ENCODE measurements at places on chromosomes 5 and 9.

GRCh38 chr9:120909904-120910303 lies 16.7 kb downstream of the TRAF1 start:
- no peaks in the 10 kb centered on the region for H3K27me3 ChIP-seq
- no peaks in the 10 kb centered on the region for H3K36me3 ChIP-seq
- DNase-seq: no peak
- H3K4me1 ChIP-seq: peaks cover 3% of the 10 kb centered on the region
- no peak overlapping the region for H3K27ac ChIP-seq
- H3K4me3 ChIP-seq: no peak overlapping the region

DNA sequence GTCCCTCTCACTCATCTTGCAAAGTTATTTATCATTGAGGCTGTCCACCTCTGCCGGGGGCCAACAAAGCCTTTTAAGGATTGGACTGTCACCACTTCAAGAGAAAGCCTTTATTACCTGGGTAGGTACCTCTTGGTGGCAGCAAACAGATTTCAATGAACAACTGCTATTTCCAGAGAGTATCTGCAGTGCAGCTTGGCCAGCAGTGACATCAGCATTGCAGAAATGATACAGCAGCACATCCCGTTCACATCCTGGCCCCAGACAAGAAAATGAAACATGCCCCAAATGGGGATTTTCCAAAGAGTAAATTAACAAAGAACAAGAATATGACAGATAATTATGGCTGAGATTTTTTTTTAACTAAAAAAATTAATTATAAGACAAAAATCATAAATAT lies 2.3 kb upstream of the SPATA6L start:
- no peak overlapping the region for H3K4me3 ChIP-seq
- H3K4me1 ChIP-seq: no peaks in the 10 kb centered on the region
- DNase-seq: no peak
- H3K27me3 ChIP-seq: no peaks in the 10 kb centered on the region
- no peak overlapping the region for H3K27ac ChIP-seq
- H3K36me3 ChIP-seq: no peaks in the 10 kb centered on the region

GRCh38 chr5:145984072-145984471 lies 47.7 kb downstream of the SH3RF2 start:
- no peaks in the 10 kb centered on the region for H3K27me3 ChIP-seq
- no peaks in the 10 kb centered on the region for H3K4me1 ChIP-seq
- H3K27ac ChIP-seq: no peak overlapping the region
- no peaks in the 10 kb centered on the region for H3K36me3 ChIP-seq

- no peak overlapping the region for H3K4me3 ChIP-seq
- H3K27ac ChIP-seq: no peak overlapping the region
- H3K4me1 ChIP-seq: no peaks in the 10 kb centered on the region
Observed at GRCh38 chr5:126864042-126864688, 87.2 kb downstream of the LMNB1 start.

DNA sequence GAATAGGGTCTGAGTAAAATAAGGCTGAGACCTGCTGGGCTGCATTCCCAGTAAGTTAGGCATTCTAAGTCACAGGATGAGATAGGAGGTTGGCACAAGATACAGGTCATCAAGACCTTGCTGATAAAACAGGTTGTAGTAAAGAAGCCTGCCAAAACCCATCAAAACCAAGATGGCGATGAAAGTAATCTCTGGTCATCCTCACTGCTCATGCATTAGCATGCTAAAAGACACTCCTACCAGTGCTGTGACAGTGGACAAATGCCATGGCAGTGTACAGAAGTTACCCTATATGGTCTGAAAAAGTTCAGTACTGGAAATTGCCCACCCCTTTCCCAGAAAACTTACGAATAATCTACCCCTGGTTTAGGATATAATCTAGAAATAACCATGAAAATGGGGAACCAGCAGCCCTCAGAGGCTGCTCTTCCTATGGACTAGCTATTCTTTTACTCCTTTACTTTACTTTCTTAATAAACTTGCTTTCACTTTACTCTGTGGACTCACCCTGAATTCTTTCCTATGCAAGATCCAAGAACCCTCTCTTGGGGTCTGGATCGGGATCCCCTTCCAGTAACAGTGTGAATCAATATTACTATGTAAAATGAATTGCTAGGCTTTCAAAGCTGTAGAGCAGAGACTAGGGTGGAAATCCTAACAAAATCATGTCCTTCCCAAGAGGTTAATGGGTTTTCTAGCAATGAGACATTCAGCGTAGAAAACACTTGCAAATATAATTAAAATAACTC lies 257.8 kb downstream of the KIAA0825 start:
- no peak for DNase-seq
- no peaks in the 10 kb centered on the region for H3K27me3 ChIP-seq
- no peaks in the 10 kb centered on the region for H3K36me3 ChIP-seq
- peaks cover 4% of the 10 kb centered on the region for H3K4me1 ChIP-seq
- H3K27ac ChIP-seq: no peak overlapping the region
- peak overlapping the region; percentile 34 for H3K4me3 ChIP-seq

- H3K4me1 ChIP-seq: no peaks in the 10 kb centered on the region
- no peak overlapping the region for H3K4me3 ChIP-seq
- no peaks in the 10 kb centered on the region for H3K27me3 ChIP-seq
- no peak for DNase-seq
Observed at GRCh38 chr5:66805514-66806430, 209.6 kb downstream of the MAST4 start.

DNA sequence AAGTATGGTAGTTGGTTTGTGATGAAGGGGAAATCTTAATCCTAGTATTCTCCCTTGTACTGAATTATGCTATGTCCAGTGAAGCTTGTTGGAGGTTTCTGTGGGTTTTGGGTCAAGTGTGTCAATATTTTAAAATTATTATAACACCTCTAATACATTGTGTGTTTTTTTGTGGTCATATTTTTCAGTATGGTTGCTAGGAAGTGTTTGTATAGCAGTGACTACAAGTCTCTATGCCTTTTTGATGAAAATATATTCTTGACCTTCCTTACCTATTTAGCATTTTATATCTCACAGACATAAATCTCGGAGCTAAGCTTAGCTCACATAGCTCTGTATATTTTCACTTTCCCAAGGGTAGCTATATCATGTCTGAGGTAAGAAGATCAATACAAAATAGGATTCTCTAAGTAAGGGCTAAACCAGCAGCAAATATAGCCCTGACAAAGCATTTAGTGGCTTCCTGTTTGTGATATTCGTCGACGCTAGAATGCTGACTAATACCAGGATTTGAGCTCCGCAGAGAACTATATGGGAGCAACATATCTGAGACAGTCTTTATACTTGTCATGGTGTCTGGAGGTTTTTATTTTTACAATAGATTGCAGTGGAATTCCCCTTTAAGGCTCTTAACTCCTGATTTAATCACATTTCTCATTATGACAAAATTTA lies 82.3 kb downstream of the MACIR start:
- H3K36me3 ChIP-seq: no peaks in the 10 kb centered on the region
- no peaks in the 10 kb centered on the region for H3K27me3 ChIP-seq

DNA sequence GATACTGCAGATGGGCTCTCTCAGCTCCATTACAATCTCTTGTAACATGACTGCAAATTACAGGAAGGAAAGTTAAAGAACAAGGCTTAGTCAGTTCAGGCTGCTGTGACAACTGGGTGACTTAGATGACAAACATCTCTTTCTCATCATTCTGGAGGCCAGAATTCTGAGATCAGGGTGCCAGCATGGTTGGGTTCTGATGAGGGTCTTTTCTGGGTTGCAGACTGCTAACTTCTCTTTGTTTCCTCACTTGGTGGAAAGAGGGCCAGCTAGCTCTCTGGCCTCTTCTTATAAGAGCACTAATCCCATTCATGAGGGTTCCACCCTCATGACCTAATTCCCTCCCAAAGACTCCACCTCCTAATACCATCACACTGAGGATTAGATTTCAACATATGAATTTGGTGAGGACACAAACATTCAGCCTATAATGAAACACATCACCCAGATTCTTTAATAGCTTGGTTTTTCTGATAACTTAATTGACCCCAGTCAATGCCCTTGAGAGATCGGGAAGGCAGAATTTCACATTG lies 73.6 kb upstream of the MAMDC2 start:
- DNase-seq: no peak
- no peak overlapping the region for H3K4me3 ChIP-seq
- H3K4me1 ChIP-seq: peaks cover 1% of the 10 kb centered on the region
- no peaks in the 10 kb centered on the region for H3K36me3 ChIP-seq

DNA sequence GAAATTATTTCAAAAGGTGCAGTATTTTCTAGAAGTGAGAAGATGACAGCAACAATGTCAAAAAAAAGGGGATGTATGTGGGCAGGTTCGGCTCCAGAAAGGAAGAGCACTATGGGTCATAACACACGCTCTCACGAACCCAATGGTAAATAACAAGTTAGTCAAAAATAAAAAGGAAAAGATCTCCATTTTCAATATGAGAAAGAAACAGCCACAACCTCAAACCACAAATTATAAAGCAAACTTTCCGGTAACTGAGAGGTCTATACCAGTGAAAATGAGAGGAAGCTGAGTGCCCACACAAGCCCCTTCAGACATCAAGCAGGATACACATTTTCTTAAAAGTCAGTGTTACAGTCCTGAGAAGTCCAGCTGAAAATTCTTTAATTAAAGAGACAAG lies 398.5 kb upstream of the RPS23 start:
- no peak for DNase-seq
- no peak overlapping the region for H3K4me3 ChIP-seq

- H3K36me3 ChIP-seq: no peaks in the 10 kb centered on the region
- DNase-seq: no peak
- no peak overlapping the region for H3K4me3 ChIP-seq
- no peak overlapping the region for H3K27ac ChIP-seq
- no peaks in the 10 kb centered on the region for H3K27me3 ChIP-seq
Observed at GRCh38 chr9:91908746-91909145, 41.3 kb downstream of the ROR2 start.

GRCh38 chr5:69148981-69149675 lies 17.8 kb upstream of the CCNB1 start:
- no peaks in the 10 kb centered on the region for H3K4me1 ChIP-seq
- no peak for DNase-seq
- no peak overlapping the region for H3K4me3 ChIP-seq
- H3K27ac ChIP-seq: no peak overlapping the region
- H3K27me3 ChIP-seq: no peaks in the 10 kb centered on the region

DNA sequence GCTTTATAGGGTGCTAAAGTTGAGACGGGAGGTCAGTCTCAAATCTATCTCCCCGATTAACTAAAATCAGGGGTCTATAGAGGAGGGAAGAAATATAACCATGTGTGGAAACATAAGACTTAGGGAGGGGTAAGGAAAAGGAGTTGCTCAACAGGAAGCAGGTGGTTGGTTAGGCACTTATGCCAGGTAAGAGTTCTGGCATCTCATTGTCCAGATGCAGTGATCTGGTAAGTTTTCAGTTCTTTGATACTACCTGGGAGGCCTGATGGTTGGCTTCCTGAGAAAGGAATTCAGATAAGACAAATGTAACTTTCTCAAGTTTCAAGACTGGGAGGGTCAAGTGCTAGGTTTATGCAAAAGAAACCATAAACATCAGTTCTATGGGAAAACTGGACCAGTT lies 47.7 kb downstream of the CERT1 start:
- 0 out of 2 replicates have a peak, but pooled peaks cover 2% of the 10 kb centered on the region for H3K4me1 ChIP-seq
- DNase-seq: no peak
- H3K4me3 ChIP-seq: no peak overlapping the region

DNA sequence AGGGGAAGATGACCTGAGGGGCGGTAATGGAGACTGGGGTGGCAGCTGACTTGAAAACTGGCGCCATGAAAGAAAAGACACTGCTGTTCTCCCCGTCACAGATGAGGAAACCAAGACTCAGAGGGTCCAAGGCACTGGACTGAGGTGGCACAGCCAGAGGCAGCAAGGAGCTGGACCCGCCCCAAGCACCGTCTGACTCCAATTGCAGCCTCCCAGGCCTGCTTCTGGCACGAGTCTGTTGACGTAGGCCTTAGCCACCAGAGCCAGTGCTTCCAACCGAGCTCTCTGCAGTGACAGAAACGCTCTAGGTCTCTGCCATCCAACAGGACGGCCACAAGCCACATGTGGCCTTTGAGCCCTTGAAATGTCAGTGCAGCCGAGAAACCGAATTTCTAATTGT lies 193.2 kb downstream of the OLFM1 start:
- H3K4me1 ChIP-seq: no peaks in the 10 kb centered on the region
- no peak overlapping the region for H3K27ac ChIP-seq
- no peak overlapping the region for H3K4me3 ChIP-seq
- DNase-seq: no peak
- no peaks in the 10 kb centered on the region for H3K36me3 ChIP-seq

DNA sequence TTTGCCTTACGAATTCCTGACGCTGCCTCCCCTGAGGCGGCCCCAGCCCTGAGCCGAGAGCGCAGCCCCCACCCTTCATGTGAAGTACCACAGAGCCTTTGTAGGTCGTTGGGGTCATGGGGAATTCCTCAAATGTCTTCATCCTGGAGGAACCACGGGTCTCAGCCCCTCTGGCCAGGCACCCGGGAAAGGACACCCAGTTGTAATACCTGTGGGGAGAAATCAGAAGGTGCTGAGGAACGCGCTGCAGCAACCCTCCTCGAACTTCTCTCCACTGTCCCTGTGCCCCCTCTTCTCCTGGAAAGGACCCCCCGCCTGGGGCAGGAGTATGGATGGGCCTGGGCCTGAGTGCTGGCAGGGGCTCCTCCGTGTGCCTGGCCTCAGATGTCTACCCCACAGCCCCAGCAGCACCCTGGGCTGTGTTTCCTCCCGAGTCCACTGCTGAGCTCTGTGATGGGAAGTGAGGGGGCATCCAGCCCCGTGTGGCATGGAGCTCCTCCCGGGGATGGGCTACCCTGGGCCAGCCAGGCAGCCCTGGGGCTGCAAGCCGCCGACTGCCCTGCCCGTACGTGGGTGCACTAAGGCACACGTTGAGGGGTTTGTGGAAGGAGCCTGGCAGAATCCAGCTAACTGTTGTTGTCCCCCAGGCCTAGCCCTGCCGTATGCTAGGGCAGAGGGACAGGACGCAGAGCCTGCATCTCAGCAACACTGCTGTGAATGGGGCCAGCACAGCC lies 18.7 kb upstream of the SCGB3A1 start:
- no peaks in the 10 kb centered on the region for H3K36me3 ChIP-seq
- no peaks in the 10 kb centered on the region for H3K27me3 ChIP-seq
- H3K4me1 ChIP-seq: no peaks in the 10 kb centered on the region
- no peak overlapping the region for H3K4me3 ChIP-seq

- DNase-seq: no peak
- no peak overlapping the region for H3K4me3 ChIP-seq
- no peak overlapping the region for H3K27ac ChIP-seq
- peaks cover 4% of the 10 kb centered on the region for H3K4me1 ChIP-seq
- no peaks in the 10 kb centered on the region for H3K36me3 ChIP-seq
Observed at GRCh38 chr5:41065691-41066335, 5.3 kb downstream of the MROH2B start.

- peaks cover 9% of the 10 kb centered on the region for H3K4me1 ChIP-seq
Observed at GRCh38 chr5:180353980-180354452, 880 bp upstream of the GFPT2 start.

DNA sequence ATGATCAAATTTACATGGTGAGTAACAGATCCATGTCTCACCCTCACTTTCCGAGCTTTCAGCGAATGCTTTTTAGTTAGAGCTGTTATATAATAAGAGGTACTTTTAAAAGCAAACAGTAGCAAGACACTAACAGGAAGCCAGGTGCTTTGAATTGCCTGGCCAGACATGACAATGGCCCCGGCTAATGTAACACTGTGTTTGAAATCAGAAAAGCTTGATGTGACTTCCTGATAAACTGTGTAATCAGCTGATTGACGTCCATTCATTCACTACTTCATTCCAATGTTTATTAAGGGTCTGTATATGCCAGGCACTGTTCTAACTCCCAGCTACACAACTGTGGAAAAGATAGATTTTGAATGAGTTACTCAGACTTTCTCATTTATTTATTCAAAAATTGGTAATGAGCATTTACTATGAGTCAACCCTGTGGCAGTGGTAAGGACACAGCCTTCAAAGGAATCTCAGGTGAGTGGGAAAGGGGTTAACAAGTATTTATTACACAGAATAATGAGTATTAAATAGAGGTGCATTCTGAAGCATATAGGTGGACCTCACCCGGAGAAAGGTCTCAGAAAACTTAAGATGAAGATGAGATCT lies 26.6 kb downstream of the DPYSL3 start:
- no peak for DNase-seq
- no peak overlapping the region for H3K4me3 ChIP-seq
- no peaks in the 10 kb centered on the region for H3K36me3 ChIP-seq
- H3K27me3 ChIP-seq: no peaks in the 10 kb centered on the region
- H3K4me1 ChIP-seq: peaks cover 3% of the 10 kb centered on the region
